GF-D8 (cell line): ENCODE measurements at places on chromosomes 2 and 18.

DNA sequence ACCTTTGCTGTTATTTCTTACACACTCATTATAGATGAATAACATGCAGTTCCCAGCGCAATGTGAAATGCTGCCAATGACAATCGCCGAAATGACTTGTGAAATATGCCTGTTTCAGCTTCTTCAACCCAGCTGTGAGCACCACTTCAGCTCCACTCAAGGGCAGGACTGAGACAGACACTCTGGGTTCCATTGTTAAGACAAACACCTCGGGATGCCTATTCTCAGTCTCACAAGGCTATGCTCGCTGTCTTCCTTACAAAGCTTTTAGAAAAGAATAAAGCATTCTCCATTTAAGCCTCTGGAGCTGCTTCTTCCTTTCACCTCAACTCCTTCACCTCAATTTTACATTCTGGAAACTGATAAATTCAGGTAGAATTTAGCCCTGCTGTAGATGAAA is 4.2 kb downstream of the CBLN2 start:
- no peak for DNase-seq

DNA sequence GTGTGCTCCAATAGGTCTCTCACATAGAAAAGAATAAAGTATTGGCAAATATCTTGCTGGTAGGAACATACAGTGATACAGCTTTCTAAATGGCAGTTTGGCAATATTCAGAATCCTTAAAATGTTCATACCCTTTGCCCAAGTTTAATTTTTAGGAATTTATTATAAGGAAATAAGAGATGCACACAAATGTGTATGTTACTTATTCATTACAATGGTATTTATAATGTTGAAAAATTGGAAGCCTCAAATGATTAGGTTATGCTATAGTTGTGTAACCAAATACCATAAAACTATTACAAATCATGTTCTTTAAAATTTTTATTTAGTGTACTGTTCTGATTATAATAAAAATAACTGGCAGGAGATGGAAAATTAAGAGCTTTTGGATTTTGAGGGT is 196.8 kb downstream of the MCFD2 start:
- no peak for DNase-seq

DNA sequence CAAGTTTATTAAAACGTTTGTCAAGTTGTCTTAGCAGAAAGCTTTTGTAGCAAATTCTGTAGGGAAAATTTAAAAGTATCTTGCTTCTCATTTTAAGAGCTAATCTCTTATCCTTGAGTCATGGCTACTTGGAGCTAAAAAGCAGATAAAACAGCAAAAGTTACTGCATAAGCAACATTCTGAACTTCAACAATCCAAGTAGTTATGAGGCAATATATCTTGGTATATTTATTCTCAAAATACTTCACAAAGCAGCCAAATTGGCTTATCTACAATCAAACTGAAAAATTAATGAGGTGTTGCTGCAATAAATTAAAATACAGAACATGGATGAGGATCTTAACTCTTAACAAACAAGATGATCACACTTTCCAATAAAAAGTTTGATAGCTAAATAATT is 306.5 kb downstream of the PIEZO2 start:
- no peak for DNase-seq

DNA sequence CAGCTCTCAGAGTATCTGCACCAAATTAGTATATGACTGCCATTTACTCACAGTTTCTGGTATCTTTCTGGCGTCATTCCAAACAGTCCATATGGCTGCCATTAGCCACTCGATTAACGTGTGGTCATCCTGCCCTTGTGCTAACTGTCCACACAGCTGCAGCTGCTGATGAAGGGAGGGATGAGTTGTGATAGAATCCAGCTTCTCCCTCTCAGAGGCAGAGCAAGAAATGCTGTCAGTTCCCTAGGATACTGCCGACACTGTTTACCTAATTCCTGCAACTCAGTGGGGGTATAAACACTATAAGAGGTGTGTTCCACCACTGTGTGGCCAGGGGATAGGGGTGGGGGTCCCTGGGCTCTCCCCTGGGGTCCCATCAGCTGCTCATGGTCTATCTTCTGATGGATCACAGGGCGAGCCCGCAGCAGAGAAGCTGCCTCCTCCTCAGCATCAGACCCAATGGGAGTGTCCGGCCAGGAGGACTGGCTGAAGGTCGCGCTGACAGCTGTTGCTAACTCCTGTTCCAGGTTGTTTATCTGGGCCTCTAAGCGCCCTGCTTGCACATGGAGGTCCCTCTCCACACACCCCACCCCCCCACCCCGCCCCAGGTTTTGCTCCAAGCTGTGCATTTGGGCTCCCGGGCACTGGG is 17.3 kb upstream of the KLHL23 start:
- no peak for DNase-seq

DNA sequence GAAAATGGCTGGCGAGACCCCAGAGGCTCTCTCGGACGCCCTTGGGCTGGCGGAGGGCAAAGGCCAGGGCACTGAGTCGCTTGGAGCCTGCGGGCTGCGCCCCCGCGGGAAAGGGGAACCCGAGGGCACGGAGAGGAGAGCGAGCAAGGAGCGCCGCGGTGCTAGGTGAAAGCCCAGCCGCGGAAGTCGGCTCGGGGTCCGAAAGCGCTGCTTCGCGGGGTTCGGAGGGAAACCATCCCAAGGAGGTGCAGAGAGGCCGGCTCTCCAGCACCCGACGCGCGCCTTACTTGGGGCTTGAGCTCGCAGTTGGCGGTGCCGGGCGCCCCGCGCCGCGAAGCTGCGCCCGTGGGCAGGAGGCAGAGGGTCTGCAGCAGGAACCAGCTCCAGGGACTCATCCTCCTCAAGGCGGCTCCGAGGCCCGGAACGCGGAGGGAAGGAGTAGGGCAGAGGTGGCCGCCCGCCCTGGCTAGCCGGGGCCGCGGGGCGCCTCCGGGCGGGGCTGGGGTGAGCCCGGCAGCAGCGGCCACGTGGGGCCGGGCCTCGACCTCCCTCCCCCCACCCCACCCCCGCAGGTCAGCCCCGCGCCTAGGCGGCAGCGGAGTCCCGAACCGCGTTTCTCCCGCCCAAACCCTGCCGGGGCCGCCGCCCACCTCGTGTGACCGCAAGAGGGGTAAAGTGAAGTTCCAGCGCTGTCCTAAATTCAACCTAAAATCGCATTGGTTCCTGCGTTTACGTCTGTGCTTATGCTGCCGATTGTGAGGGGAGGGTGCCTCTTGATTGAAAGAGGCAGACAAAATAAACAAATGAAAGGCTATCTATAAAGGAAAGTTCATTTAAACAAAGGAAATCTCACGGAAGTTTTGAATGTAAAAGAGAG is at the start of gene TRABD2A:
TSS of gene TRABD2A (minus strand) at position 440 of the 877 bp plus-strand sequence. CDS start at position 395, 45 bp downstream.
- no peak for DNase-seq

- DNase-seq: no peak
Measured at GRCh38 chr2:174729797-174730697, 34.2 kb downstream of the CHRNA1 start.

GRCh38 chr2:122531290-122532071 is 776.0 kb downstream of the TSN start:
- no peak for DNase-seq

DNA sequence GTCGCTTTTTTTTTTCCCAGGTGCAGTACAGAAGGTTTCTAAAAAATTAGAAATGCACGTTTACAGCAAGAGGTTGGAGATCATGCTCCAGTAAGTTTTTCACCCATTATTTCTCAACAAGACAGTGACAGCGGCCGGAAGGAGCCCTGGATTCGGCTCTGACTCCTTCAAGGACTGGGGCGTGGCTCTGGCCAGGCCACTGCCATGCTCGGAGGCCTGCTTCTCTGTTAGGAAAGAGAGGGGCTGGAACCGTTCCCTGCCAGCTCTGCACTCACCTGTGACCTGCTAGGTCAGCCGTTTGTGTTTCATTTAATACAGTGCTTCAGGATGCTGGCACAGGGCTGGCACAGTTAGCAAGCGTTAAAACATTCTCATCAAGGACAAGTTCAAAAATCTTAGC is 6.7 kb upstream of the IAH1 start:
- no peak for DNase-seq

DNA sequence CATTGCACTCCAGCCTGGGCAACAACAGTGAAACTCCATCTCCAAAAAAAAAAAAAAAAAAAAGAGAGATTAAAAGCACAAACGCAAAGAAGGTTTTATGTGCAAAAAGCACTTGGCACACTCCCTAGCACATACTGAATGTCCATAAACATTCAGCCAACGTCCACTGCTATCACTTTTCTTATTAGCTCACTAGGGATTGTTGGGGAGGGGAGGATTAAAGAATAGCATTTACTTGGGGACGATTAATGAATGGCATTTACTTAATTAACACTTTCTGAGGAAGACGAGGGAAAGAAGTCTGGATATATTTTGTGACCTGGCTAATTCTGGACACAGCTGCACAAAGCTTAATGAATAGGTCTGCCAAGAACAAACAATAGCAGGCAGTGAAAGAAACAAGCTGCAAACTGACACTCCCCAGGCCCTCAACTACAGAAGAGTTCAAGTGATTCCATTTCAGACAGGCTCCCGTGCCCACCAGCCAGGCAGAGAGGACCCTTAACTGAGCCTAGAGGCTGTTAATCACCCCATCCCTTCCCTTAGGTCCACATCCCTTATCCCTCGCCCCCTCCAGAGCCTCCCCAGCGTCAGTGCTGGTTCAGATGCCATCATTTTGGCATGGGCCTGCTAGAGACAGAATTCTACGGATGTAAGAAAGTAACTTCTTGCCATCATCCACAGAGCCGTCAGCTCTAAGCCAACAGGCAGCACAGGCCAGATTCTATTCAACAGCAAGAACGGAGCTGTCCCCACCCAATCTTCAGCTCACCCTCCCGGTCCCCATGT is 7.4 kb downstream of the CYB5A start:
- DNase-seq: no peak

DNA sequence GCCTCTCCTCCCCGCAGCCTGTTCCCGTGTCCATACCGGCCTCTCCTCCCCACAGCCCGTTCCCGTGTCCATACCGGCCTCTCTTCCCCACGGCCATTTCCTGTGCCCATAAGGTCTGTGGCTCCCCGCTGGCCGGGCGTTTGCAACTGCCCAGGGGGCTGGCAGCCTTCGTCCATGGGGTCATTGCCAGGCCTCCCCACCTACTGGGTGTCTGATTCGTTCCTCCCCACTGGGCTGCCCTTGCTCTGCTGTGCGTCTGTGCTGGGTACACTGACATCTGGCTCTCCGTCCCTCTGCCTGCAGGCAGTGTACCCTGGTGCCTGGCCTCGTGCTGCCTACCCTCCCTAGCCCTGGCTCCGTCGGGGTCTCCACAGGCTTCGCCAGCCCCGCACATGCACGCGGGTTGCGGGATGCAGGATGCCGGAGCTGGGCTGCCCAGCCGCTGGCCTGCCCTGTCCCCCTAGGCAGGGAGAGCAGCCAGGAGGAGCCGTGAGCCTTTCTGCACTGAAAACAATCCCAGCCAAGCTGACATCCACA is 67.8 kb downstream of the NFATC1 start:
- no peak for DNase-seq

DNA sequence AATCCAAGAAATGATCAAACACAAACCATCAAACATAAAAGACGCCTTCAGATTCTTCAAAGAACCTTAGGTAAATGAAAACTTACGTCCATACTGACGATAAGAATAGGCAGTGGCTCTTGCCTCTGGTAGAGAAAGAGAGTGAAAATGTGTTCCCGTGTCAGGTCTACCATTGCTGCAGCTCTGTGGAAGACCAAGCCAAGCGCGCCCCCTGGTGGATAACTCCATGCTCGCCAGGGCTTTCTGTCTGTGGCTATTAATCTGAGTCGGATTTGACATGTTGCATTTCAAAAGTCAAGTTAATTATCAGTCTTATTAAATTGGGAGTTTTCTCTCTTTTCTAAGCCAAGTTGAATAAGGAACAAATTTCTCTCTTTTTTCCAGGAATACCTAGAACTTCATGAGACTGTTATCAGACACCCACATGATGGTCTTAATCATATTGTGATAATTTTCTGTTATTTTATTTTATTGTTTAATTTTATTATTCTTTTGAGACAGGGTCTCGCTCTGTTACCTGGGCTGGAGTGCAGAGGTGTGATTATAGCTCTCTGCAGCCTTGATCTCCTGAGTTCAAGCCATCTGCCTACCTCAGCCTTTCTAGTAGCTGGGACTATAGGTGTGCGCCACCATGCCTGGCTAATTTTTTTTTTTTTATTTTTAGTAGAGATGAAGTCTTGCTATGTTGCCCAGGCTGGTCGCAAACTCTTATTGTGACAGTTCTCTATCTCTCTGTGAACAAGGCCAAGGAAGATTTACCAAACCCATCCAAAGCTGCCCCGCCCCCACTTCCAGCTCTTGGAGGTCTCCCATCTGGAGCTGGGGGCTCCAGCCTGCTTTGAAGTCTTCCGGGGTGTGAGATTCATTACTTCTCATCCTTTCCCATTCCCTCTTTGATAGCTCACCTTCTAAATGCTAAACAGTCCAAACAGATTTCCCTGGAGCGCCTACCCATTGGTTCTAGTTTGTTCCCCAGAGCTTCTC is 15.8 kb upstream of the ZAP70 start:
- DNase-seq: peak; percentile 47

DNA sequence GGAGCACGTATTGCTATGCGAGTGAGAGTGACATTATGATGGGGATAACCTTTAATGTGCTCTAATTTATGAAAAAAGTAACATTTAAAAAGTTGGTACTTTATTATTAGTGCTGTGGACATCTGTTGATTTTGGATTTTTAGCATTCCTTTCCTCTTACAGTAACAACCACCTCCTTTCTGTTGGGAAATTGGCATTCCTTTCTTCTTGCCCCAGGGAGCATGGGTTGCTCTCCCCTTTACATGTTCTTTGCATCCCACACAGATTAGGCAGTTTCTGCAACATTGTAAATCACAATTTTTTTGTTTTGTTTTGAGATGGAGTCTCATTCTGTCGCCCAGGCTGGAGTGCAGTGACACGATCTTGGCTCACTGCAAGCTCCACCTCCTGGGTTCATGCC is 300.2 kb downstream of the LPIN1 start:
- DNase-seq: no peak

- no peak for DNase-seq
Measured at GRCh38 chr2:224410946-224411561, 9.1 kb upstream of the FAM124B start.

DNA sequence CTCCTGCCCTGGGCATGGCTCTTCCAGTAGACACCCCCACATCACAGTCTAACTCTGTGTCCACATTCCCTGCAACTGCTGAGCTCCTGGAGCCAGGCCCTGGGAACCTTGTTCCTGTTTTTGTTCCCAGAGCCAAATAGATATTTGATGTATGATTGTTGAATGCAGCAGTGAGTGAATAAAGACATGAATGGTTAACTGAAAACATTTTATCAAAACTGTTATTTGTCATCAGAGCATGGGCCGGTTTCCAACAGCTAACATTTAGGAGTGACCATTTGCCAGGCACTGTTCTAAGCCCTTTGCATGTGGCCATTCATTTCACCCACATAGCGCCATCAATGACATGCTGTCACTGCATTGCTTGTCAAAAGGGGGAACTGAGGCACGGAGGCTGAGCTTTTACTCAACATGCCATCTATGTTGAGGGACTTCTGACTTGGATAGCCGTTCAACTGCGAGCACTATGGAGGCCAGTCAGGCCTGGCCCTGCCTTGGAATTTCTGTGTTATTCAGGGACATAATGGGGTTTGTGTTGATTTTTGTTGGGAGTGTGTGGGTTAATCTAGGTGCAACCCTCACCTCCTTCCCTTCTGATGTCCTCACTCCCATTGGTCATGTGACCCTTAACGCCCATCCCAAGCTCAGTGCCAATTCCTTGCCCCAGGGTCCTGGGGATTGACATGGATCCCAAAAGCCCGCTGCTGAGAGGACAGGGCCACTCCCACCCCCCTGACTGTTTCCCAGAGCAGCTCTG is 12.6 kb downstream of the IL1R1 start:
- no peak for DNase-seq
